ENCODE measurements at places on chromosomes 7 and 10.

GRCh38 chr10:67487906-67488619 lies 207.9 kb downstream of the CTNNA3 start:
- DNase-seq = no peak

DNA sequence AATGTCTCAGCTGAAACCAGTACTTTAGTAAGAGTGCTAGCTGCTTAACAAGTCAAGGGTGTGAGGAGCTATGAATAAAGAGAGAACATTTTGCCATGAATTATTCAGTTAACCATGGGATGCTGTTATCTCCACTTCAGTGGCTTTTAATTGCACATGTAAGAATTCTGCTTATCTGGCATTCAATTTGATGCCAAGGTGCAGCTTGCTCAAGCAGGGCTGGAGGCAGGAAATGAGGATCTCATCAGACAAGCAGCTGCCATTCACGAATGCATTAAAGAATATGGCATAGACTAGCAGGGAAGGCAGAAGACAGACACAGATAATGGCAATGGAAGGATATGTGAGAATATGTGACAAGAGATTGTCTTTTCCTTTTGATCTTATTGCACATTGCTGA lies 697.8 kb downstream of the NRG3 start:
- no peak for DNase-seq

DNA sequence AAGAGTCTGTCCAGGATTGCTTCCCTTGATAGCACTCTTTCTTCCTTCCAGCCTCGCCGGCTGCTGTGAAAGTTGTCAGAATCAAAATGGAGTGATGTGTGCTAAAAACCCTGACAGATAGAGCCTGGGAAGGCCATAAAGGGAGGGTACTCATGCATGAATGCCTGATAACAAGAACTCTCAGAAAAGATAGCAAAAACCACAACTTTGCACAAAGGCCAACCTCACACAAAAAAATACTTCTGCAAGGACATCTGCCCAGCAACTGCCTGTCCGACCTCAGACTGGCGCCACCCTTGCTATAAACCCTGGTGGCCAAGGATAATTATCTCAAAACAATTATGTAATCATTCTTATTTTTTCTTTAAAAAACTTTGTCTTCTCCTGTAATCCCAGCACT lies 133.2 kb upstream of the SVIL start:
- no peak for DNase-seq

DNA sequence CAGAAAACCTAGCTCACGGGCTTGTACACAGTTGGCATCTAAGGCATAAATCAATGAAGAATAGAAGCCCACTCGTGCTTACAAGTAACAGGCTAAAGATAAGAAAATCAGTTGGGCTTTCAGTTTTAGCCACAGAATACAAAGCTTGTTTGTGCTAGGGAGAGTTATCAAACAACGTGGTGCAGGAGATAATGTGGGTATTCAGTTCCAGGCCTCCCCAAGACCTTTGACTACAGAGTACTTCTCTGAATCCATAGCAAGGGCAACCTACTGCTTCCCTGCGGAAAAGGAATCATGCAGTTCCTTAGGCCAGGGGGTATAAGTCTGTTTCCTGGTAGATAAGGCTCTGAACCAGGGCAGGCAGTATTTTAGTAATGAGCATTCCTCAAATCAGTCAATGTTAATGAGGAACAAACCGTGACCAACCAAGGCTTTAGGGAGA lies 219.5 kb upstream of the CSTF2T start:
- DNase-seq = no peak

GRCh38 chr10:35498693-35499092 lies 106.4 kb upstream of the GJD4 start:
- DNase-seq = no peak

DNA sequence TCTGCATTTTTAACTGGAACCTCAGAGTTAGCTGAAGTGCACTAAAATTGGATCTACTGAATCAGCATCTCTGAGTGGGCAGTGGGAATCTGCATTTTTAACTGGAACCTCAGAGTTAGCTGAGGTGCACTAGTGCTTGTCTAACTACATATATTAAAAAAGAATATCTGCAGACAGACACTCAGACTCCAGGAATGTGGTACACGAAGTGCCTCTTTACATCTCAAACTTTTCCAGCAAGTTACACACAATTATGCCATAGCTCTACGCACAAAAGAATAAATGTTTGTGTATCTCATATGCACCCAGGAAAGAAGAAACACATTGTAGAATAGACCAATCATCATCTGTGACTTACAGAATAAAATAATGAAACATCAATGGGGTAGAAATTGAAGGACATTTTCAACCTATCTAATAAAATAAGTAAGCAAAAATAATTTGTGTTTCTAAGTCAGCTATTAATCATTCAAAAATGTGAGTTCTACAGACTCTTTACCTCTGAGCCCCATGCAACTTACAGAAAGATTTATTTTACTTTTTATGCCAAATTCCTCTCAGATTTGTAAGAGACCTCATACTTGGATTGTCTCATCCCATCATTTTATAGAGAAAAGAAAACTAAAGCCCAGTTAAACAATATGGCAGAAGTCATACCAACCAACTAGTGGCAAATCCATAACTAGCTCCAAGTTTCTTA lies 28.3 kb downstream of the PPP1R3A start:
- DNase-seq = no peak

DNA sequence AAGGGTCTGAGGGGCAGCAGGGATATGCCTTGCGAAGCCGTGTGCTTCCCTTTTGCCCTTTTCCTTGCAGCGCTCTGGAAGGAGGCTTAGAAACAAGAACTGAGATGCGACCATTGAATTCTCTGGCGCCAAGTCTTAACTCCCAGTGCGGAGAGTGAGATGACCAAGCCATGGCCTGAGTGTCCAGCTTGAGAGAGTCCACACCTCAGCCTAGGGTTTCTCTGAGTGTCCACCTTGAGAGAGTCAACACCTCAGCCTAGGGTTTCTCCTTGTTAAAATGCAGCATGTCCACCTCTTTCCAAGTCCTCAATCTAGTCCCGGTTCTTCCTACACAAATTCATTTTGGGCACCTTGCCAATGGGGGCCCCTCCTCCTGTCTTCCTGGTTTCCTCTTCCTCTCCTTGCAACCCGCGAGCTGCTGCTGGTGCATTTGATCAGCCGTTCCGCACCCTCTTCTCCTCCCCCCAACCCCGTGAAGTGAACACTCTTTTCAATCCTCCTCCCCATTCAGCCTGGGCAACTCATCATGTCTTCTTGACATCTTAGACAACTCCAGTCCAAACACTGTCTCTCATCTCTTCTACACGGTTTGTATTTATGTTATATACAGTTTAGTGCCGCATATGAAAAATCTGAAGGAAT lies 178.2 kb upstream of the PITRM1 start:
- DNase-seq = no peak

- DNase-seq = no peak
Measured at GRCh38 chr10:13651969-13652720, 65.4 kb downstream of the PRPF18 start.

- no peak for DNase-seq
Measured at GRCh38 chr7:86788948-86789347, 145.2 kb downstream of the GRM3 start.

DNA sequence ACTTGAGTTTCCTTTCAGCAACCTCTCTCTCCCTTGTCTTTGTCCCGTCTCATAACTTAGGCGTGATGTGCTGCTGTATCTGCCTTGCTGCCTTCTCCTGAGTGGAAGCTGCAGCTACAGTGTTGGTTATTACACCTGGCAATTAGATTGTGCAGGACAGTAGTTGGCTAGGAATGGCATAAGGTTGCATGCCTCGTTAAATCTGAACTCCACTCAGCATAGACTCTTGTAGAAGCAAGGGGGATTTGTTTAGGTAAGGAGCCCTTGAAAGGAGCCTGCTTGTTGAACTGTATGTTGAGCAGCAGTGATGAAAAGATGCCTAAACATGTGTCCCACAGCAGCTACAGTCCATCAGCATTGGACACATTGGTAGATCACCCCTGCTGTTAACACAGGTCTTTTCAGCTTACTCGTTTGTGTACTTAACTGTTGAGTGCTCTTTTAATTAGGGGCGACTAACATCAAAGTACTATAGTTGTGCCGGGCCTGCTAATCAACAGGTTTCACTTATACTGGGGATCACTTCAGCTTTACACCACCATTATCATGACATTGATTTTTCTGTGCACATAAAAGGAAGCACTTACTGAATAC lies 225.0 kb downstream of the AUTS2 start:
- DNase-seq = no peak

GRCh38 chr10:34171957-34172527 lies 643.1 kb downstream of the PARD3 start:
- DNase-seq = no peak

DNA sequence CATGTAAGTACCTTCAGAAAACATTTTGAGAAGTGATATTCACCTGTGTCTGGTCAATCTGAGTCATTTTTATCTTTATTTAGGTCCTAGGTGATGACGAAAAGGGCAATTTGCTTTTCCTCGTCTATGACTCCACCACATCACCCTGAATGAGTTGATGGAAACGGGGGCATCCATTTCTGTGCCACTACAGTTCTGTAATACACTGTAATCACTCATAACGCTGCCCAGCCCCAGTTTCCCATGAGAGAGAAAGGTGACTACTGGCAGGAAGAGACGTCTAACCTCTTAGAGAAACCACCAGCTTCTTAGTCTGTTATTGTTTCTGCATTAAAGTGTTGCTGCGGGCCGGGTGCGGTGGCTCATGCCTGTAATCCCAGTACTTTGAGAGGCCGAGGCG lies 205.3 kb upstream of the MKLN1 start:
- no peak for DNase-seq

- DNase-seq = no peak
Measured at GRCh38 chr7:142459551-142459963, 201.7 kb upstream of the PRSS58 start.

- DNase-seq = no peak
Measured at GRCh38 chr10:116030576-116030975, 242.4 kb downstream of the GFRA1 start.

DNA sequence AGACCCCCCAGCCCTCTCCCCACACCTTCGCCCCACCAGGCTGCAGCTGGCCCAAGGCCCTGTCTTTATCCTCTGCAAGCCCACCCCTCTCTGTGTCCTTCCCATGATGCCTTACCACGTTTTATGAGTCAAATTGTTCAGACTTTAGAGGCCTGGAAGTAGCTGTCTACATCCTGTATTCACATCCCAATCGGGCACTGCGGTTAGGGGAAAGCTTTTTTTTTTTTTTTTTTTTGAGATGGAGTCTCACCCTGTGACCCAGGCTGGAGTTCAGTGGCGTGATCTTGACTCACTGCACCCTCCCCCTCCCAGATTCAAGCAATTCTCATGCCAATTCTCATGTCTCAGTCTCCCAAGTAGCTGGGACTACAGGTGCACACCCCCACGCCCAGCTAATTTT lies 121.5 kb upstream of the SH2B2 start:
- DNase-seq = no peak

DNA sequence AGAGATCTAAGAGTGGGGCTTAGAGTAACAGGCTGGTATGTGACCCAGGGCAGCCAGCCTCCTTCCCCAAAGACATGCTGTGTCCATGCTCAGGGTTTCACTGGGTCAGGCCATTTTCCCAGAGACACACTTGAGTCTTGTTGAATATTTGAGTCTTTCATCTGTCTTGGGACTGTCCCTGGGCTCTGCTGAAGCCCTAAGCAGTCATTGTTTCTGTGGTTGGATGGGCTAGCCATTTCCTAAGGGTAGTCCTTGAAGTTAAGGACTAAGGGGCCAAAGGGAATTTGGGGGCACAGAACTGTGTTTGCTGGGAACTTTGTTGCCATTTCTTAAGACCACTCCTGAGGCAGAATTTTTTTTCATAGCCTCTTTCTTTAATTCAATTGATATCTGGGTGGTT lies 98.4 kb upstream of the SAMD8 start:
- no peak for DNase-seq

- DNase-seq = no peak
Measured at GRCh38 chr10:99484626-99485581, 47.8 kb upstream of the NKX2-3 start.

DNA sequence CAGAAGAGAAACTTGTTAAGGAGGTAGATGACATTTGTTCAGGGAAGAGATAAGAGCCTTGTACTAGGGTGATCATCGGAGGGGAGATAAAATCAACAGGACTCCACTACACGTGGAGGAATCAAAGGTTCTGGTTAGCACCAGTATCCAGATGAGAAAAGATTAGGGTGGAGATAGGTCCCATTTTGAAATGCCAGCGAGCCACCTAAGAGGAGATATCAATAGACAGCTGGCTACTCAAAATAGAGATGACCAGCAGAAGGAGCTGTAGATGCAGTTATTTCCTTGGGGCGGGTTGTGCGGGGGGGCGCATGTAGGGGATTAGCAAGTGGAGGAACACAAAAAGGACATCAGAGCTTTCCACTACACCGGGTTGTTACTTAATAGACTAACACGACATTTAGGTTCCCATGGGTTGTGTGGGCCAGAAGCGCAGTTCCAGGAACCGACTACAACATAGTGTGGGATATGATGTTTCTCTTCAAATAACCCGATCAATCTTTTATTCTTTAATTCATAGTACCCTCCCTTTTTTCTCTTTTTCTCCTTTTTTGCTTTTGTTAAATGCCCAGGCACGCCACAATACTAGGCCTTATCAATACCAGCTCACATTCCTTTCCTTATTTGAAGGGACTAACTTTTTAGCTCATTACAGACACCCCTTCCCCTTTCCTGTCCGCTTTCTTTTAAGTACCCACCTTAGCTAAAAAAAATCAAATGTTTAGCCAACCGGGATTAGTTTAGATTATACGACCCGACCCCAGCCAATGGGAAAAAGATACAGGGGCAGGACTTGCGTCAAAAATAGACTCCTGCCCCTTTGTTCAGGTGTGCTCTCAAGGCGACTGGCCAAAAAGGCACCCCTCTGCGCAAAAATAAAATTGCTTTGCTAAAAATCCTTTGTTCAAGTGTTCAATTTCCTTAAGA lies 2.0 kb upstream of the KIF11 start:
- no peak for DNase-seq

- DNase-seq = no peak
Measured at GRCh38 chr7:70636169-70636568, 495.8 kb upstream of the GALNT17 start.

DNA sequence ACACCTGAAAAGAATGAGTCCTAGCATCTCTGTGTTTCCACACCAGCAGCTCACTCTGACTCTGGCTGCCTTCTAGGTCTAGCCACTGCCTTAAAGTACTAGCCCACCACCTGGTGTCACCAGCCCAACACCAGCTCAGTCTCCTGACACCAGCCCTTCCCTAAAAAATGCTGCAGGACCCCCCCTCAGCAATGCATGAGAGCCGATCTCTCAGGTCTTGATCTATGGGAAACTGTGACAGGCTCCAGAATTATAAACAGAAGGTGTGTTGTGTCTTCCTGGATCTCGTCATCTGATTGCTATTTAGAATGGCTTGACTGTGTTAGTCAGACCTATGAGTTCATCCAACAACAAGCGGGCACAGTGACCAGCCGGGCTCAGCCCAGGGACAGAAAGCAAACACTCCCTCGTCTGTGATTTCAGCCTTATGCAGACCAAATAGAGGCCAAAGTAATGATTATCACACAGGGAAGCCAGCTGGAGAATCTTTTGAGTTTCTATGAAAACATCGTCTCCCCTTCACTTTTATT lies 66.6 kb downstream of the CUBN start:
- DNase-seq = no peak

Measured in effector memory CD4-positive, alpha-beta T cell (primary cell).